ENCODE measurements at places on chromosomes 13 and 19.

- no peak for DNase-seq
Measured at GRCh38 chr13:63279136-63279535, 1863.5 kb upstream of the PCDH20 start.

- DNase-seq = no peak
Measured at GRCh38 chr13:90311929-90312328, 1035.6 kb upstream of the MIR17HG start.

GRCh38 chr19:8500158-8500557 is 2.3 kb downstream of the PRAM1 start:
- no peak for DNase-seq

- no peak for DNase-seq
Measured at GRCh38 chr19:45440873-45441654, 17.3 kb upstream of the ERCC1 start.

DNA sequence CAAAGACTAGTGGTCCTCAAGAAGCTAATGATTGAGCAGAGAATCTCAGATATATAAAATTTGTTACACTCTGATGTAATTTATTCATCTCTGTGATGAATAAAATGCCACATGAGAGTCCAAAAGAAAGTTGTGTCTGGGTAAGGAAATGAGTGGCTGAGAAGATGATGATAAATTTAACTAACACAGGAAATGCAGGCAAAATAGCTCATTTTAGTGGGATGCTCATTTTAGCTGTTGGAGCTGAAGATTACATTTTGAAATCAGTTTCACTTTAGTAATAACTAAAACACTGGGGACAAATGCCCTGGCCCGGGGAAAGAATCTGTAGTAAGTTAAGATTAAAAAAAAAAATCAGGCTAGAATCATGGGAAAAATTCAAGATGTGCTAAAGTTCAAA is 35.2 kb downstream of the SPRY2 start:
- DNase-seq = no peak

GRCh38 chr13:23140492-23140891 is 40.3 kb upstream of the SGCG start:
- no peak for DNase-seq

GRCh38 chr13:101219609-101220265 is 196.6 kb downstream of the NALCN start:
- DNase-seq = no peak

DNA sequence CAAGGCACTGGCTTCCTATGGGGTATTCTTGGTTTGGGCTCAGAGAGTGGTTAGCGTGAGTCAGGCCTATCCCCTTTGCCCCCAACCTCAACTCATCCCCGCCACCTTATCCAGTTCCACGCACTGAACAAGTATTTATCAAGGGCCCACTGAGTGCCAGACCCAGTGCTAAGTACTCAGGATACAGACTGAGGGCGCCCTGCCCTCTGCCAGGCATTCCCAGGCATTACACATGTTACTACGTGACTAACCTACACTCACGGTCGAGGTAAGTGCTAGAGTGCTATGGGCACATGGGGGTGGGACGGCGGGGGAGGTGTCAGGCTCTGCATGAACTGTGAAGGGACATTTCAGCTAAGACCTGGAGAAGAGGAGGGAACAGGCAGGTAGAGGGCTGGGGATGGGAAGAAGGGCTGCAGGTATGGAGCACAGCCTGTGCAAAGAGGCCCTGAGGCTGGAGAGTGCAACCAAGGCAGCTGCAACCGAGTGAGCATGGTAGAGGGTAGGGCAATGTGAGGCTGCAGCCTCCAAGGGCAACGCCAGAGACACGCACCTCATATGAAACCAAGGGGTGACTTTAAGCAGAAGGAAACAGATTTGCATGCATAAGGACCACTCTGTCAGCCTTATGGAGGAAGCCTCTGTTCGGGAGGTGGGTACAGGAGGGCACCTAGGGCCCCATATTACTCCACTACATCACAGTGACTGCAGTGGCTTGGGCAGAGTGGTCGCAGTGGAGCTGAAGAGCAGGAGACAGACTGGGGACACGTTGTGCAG is 22.5 kb downstream of the DHRS12 start:
- no peak for DNase-seq

GRCh38 chr13:97849305-97849704 is 104.2 kb upstream of the IPO5 start:
- no peak for DNase-seq

DNA sequence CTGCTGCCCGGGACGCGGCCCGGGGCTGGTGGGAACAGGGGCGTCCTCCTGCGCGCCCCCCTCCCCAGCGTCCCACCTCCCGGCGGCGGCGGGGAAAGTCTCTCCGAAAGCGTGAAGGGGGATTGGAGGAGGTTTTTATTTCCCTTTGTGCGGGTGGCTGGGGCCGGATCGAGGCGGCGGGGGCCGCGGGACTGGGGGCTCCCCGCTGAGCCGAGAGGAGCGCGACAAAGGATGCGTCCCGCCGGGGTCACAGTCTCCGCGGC is 132 bp downstream of the SHD start:
- DNase-seq = no peak

DNA sequence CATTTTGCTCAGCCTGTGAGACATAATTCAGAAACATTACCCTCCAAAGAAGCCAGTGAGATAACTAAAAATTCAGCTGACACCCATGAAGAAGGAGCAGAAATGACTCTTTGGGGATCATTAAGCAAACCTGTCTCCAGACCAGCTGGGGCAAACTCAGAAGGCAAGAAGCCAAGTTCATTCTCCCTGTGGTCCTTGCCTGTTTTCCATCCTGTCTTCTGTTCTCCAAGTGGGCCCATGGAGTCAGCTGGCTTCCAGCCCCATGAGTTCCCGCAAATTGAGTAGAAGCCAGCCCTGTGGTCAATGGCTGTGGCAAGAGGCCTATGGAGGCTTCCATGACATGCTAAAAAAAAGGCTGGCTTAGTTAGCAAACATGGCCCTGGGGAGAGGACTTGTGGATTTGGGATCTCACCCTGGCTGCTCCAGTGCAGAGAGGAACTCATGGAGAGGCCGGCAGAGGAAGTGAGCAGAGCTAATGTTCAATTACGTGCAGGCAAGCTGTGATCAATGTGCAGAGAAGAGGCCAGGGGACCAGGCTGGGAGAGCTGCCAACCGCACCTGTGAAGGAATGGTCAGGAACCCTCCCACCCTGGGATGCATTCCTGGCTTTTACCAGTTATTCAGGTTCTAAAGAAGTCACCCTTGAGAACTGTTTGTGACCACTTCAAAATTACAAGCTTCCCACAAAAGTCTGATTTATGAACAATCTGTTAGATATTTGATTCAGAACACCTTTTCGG is 229.1 kb downstream of the TSHZ3 start:
- DNase-seq = no peak

DNA sequence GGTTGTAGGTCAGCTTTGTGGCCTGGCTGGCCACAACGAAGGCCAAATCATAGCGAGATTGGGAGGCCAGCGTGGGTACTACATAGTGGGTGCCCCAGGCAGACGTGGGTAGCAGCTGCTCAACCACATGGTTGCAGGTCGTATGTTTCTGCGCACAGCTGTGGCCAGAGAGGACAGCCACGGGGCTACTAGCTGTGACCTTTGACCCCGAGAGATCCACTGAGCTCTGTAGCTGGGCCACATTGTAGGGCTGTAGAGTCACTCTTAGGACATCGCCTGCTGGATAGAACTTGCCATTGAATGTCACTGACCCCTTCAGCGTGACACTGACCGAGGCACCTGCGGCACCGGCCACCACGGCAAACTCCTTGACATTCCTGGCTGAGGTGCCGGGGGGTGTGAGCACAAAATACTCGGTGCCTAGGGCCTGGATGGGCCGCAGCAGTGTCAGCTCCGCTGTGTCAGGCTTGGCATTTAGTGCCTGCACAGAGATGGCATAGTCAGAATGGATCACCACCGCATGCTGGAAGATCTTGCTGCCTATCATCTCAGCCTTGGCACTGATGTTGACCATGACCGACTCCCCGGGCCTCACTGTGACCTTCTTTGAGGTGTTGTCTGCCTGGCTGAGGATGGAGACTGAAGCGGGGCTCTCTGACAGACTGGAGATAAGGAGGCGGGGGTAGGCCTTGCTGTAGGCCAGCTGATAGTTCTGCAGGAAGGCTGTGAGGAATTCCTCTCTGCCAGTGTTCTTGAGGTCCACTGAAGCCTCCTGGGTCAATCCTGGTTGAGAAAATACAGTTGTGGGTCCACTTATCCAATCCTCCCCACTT is 6.7 kb downstream of the FCGBP start:
- DNase-seq = no peak

DNA sequence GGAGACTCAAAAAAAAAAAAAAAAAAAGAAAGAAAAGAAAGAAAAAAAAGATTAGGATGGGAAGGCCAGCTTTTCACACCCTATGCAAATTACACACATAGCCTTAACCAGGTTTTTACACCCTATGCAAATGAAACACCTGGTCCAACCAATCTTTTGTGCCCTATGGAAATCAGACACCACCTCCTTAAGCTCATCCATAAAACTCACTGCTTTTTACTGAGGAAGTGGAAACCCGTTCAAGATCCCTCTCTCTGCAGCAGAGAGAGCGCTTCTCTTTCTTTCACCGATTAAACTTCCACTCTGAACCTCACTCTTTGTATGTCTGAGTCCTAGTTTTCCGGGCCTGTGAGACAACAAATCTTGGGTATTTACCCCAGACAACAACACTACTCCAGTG is 25.3 kb upstream of the HOMER3 start:
- no peak for DNase-seq

- no peak for DNase-seq
Measured at GRCh38 chr19:48493718-48494401, 17.8 kb downstream of the LMTK3 start.

- DNase-seq = peak; percentile 74
Measured at GRCh38 chr19:38663957-38664502, 16.6 kb downstream of the ACTN4 start.

GRCh38 chr19:8629184-8629583 is 1.2 kb upstream of the NFILZ start:
- DNase-seq = no peak

GRCh38 chr13:48729856-48730255 is 76.1 kb downstream of the CYSLTR2 start:
- no peak for DNase-seq

DNA sequence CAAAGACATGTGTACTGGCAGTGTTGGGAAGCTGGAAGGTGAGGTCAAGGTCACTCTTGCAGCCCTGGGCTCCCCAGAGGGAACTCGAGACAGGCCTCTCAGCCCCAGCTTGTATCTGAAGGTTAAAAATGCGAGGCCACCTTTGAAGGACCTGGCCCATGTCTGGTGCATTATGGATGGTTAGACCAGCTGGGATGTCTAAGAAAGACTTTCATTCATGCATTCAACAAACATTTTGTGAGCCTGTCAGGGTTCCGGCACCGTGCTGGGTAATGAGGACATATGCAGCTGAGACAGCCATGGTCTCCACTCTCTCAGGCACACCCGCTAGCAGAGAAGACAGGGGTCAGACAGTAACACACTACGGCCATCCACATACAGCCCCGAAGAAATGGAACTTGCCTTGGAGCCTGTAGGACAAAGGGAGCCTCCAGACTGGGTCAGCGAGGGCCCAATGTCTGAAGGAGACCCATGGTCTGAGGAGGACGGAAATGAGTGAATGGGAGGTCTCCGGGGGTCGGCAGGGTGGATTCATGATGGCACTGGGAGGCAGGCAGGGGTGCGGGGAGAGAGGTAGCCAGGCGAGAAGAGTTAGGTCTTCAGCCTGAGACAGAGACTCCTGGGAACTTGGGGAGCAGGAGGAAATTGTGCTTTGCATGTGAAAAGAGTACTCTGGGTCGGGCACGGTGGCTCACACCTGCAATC is 19.0 kb downstream of the VSTM2B start:
- no peak for DNase-seq

DNA sequence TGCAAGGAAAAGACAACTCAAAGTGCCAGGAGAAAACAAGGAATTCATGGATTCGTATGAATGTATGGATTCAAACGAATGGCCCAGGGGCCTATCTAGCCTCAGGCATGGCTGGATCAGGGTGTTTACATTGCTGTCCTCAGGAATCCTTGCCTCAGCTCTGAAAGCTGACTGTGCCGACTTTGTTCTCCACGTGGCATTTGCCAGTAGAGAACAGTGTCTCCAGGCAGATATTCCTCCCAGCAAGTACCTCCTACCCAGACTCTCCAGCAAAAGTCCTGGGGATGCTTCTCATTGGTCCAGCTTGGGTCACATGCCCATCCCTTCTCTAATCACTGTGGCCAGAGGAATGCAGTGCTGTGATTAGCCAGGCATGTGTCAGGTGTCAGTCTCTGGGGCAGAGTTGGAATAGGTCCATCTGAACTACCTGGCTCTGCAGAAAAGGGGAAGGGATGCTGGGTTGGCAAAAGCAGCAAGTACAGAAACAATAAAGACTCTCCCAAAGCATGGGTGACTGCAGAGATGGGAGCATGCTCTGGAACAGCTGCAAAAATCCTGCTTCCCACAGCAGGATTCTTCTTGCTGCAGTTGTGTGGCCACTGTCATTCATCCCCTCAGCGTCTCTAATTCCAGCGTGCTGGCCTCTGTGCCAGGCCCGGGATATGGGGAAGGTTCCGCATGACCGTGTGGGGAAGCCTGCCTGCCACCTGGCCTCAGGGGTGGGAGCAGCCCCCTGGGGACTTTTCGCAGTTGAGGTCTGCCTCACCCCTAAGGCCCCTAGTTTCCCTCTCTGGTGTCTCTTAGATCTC is 30.0 kb downstream of the CCNE1 start:
- DNase-seq = no peak

DNA sequence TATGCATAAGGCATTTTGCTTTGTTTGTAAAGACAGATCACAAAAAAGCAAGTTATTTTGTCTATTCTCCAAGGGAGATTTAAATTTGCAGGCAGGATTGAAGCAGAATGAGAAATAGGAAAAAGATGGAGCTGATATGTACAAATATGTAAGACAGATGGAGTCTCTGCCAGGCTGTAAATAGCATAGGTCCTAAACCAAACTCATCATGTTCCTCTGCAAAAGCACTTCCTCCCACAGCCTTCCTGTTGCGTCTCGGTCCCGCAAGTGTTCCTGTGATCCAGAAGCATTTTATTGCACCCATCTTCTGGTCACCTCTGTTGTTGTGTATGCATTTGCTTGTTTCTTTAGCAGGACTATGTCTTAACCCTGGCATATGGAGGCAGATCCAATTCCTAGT is 95.7 kb upstream of the CLDN10 start:
- no peak for DNase-seq

DNA sequence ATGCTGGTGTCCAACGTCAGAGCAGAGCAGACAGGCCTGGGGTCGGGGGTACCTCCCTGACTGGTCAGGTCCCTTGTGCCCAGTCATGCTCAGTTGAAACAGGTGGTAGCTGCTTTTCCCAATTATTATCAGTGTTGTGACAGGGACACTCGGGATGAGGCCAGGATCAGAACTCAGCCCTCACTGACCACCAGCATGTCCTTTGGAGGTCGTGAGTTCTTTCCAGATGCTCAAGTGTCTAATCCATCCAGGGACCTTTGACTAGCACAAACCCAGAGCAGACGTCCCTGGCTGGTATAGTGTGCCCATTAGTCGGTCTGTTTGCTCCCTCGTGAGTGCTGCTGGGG is 22.4 kb downstream of the MAU2 start:
- DNase-seq = no peak

Measured in left colon (tissue), 2 donors.